Right hindlimb (tissue), 1 donor: ENCODE measurements at places on chromosomes 13 and 19.

GRCh38 chr13:47017476-47017875, 120.6 kb upstream of the HTR2A start:
- no peak for DNase-seq

DNA sequence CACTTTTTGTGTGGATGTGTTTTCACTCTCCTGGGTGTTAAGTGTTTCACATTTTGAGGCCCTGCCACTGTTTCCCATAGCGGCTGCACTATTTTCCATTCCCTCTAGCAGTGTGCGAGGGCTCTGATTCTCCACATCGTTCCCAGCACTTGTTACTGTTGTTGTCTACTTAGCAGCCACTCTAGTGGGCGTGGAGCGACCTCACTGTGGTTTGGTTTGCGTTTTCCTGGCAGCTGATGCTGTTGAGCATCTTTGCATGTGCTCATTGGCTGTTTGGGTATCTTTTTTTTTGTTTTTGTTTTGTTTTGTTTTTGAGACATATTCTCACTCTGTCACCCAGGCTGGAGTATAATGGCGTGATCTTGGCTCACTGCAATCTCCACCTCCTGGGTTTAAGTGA, 14.4 kb downstream of the NAXD start:
- DNase-seq: no peak

- DNase-seq: no peak
Measured at GRCh38 chr19:43957891-43958290, 6.9 kb downstream of the ZNF221 start.

DNA sequence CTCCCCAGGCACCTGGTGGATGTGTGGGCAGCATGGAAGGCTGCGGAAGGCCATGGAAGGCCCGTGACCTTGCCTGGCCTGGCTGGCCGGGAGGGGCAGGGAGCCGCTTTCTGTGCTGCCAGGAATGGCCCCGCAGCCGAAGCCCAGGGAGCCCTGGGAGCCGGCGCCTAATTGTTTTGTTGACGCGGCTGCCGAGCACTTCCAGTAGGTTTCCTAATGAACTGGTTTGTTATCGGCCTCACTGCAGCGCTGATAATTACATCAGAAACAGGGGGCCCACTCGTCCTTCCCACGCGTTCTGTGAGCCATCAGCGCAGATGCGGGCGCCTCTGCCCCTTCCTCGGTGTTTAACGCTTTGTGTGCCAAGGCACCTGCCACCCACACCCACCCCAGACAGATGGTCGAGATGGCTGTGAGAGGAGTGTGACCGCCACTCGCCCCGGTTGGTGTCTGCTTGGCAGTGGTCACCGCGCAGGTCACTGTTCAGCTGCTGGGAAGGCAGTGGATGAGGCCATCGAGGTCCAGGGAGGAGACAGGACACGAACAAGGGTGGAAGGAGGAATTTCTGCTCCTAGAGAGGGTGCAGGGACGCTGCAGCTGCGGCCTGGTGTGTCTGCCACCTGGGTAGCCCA, 124.5 kb downstream of the KDM4B start:
- no peak for DNase-seq

GRCh38 chr13:108932196-108932595, 302.8 kb downstream of the MYO16 start:
- DNase-seq: no peak

DNA sequence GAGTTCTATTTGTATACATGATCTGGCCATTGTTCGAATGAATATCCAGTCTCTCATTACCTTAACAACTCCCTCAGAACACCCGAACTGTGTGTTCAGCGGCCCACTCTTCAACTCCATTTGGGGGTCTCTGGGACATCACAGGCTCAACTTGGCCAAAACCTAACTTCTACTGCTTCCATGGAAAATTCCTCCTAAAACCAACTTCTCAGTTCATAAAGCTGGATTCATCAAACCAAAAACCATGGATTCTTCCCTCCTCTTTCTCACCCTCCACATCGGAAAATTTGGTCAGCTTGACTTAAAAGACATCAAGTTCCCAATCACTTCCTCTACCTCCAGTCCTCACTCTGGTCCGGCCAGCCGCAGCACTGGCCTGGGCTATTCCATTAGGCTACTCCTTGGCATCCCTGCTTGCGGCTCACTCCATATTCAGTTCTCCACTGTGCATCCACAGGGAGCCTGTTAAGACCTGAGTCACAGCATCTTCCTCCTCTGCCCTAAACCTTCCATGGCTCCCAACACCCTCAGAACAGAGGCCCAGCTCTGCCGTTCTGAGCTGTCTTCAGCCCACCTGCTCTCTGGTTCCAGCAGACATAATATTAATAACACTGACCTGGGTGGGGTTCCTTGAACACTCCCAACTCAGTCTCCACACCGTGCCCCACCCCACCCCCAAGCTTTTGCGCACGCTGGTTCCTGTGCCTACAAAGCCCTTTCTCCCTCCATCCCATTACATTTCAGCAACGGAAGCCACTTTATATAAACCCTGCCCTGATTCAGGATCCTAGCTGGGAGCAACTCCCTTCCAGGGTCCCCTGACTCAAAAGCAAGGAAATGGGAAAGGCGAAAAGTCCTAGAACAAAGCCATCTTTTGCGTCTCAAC, 1.1 kb downstream of the ZNF792 start:
- DNase-seq: no peak

GRCh38 chr19:57171551-57172081, 4.3 kb upstream of the DUXA start:
- peak; percentile 66 for DNase-seq

GRCh38 chr19:2779121-2779740, 3.8 kb downstream of the SGTA start:
- no peak for DNase-seq

DNA sequence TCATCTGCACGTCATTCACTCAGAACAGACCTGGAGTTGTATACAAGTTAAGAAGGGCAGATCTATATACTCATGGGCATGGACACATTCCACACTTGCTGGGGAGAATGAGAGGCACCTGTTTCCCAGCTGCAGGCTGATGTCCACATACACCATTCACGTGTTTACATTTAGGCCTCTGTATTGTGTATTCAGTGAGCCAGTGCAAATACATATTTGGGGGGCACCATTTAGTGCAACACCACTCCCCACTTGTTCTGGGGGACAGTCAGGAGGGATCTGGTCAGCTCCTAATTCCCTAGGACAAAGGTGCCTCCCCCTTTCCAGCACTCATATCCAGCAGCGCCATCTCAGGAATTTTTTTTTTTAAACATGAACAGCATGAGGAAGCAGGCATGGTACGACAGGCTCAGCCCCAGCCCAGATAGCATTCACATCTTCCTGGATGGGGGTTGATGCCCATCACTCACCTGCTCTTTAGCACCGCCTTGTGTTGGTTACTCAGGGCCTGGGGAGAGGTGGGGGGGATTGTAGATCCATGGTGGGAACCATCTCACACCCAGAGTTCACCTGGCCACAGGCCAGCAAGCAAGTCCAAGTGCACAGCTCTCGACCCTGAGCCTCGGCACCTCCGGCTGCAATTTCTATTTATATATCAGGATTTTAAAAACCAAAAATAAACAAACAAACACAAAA, 56.9 kb upstream of the ZNF254 start:
- no peak for DNase-seq
